ENCODE measurements at places on chromosomes 16 and 17.
A peak's percentile ranks its signal among the peaks of the same experiment; 100 is the strongest.

- no peak for DNase-seq
These were observed 25.4 kb downstream of the CDRT15 start for GRCh38 chr17:14211246-14211645.

DNA sequence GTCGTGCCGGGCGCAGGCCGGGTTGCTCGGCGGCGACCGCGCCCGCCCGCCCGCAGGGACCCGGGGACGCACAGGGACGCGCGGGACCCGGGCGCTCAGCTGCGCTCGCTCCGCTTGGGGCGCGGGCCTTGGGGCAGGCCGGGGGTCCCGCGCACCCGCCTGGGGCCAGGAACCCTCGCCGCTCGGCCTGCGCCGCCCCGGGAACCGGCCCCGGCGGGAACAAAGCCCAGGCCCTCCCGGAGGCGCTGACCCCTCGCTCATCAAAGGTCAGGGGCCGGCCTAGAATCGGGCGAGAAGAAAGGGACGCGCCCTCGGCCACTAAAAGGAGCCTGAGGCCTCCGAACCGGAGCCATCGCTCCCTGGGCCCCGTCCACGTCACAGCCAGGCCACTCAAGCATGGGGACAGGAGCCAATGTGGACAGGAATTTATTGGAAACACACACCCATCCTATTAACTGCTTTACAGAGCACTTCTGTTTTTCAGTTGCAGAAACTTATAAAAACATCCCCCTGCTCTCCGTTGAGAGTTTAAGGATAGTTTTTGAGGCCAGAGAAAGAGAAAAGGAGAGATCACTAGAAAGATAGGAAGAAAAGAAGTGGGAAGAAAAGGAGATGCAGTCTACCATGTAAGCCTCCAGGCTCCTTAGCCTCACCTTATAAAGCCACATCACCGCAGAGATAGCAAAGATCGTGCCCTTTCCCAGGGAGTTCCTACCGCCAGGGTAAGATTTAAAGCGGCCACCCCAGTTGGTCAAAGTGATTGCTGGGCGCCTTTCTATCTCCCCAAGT lies 558 bp upstream of the ZFHX3 start:
- no peak for DNase-seq

DNA sequence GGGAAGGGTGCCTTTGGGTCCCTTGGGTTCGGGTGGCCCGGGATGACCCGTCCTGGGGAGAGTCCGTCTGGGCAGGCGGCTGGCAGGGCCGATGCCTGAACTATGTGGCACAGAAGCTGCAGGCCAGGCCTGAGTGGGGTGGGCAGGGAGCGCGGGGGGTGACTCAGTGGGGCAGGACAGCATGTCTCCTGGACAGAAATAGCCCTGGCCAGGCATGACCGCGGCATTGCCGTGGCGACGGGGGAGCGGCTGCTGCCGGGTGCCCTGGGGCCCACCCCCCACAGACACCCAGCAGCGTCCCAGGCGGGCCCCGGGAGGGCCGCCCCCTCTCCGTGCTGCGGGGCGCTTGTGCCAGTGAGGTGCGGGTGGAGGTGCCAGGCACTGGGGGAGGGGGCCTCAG lies 1.8 kb upstream of the C1QTNF8 start:
- no peak for DNase-seq

DNA sequence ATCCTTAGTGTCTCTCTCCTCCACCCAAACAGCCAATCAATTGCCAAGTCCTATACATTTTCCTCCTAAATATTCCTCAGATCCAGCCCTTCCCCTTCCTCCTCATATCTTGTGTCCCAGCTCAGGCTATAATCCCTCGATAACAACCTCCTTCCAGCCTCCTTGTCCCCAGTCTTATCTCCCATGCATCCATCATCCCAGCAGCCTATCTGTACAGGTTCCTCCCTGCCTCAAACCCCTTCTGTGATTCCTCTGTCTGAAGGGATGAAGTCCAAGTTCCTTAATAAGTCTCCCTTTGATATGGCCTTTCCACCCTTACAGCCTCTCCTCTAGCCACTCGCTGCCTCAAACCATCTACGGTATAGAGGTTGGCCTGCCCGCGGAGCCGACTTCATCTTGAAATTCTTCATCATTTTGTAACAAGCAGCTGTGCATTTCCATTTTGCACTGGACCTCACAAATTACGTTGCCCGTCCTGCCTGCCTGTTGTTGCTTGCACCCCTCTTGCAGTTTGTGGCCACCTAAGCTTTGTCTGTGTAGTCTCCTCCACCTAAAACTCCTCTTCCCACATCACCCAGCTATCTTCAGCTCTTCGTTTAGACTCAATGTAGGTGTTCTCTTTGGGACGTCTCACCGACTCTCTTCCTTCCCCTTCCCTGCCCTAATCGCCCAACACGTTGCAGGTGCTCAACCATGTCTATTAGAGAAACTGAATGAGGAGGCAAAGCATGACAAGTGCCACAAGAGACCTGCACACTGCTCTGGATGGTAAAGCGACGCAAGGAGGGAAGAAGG lies 786 bp upstream of the CDK5RAP3 start:
- no peak for DNase-seq

DNA sequence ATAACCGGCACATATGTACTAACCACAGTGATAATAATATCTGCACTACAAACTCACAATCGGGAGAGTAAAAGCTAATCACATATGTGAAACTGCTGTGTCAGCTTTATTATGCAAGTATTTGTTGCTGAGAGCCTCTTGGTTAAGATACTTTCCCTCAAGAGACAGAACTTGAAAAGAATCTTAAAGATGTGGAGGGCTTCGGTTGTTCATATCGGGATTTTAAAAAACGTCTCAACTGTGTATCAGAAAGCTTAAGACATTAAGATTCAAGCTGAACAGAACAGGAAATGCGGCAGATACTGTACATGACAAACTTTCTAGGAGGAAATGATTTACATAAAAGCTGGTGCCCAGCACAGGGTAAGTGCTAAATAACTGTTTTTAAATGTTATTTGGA lies 27.5 kb upstream of the HLF start:
- DNase-seq: peak; percentile 17

- DNase-seq: no peak
These were observed 13.5 kb downstream of the SOX8 start for GRCh38 chr16:995087-995486.

GRCh38 chr17:67376415-67376736 lies 705 bp upstream of the PITPNC1 start:
- no peak for DNase-seq

DNA sequence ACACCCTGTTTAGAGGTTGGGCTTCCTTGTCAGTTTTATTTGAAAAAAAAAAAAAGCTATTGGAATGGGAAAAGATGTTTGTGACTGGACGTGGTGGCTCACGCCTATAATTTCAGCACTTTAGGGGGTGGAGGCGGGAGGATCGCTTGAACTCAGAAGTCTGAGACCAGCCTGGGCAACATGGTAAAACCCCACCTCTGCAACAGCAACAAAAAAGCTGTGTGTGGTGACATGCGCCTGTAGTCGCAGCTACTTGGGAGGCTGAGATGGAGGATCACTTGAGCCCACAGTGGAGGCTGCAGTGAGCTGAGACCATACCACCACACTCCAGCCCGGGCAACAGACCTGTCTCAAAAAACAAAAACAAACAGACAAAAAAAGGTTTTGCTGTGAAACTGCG lies 66.1 kb upstream of the SIAH1 start:
- DNase-seq: no peak

DNA sequence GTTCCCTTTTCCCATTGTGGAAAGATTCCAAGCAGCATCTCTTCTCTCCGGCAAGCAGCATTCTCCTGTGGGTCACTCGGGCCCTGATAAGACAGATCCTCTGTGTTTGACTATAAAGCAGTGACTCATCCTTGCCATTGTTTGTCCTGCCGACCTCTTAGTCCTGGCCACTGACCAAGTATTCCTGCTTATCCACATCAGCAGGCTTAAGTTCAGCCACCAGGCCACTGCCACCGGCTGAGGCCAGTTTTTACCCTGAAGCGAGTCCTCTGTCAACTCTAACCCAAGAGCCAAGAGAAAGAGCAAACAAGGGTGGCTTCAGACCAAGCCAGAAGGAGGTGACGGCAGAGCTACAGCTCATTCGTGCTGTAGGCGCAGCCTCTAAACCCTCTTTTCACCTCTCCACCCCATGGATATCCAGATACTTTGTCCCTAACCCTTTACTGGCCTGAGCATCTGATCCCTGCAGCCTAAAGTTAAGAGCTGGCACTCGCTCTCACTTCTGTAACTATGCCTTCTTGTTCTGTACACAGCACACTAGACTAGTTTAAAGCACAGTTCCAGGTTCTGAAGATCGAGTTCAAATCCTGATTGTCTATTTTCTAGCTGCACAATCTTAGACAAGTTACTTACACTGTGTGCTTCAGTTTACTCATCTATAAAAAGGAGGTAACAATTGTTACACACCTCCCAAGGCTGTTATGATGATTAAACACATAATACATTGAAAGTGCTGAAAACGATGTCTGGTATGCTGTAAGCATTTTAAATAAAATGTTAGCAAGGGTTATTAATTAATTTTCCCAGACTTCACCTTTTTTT lies 31.0 kb downstream of the SOX9 start:
- no peak for DNase-seq

DNA sequence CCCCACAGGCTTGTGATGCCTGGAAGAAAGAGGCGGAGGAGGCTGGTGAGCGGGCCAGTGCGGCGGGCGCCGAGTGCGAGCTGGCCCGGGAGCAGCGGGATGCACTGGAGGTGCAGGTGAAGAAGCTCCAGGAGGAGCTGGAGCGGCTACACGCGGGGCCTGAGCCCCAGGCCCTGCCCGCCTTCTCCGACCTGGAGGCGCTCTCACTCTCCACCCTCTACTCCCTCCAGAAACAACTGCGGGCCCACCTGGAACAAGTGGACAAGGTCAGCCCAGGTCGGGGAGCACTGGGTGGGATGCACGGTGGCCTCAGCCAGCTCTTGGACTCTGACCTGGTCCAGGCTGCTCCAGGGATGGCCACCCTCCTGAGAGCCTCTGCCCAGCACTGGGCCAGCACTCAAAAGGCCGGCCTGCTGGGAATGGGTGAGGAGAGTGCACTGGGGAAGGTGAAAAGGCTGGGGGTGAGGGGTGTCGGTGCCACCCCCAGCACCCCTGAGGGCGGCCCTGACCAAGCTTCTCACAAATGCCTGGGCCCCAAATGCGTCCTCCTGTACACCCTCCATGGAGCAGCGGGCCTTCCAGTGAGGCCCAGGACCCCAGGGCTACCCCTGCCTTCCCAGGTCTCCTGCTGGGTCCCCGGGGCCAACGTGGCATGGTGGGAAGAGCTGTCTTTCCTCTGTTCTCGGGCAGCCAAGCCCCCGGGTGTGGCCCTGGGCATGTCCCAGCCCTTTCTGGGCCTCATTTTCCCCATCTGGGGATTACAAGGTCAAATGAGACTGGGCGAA lies 20.8 kb downstream of the UNC13D start:
- no peak for DNase-seq

DNA sequence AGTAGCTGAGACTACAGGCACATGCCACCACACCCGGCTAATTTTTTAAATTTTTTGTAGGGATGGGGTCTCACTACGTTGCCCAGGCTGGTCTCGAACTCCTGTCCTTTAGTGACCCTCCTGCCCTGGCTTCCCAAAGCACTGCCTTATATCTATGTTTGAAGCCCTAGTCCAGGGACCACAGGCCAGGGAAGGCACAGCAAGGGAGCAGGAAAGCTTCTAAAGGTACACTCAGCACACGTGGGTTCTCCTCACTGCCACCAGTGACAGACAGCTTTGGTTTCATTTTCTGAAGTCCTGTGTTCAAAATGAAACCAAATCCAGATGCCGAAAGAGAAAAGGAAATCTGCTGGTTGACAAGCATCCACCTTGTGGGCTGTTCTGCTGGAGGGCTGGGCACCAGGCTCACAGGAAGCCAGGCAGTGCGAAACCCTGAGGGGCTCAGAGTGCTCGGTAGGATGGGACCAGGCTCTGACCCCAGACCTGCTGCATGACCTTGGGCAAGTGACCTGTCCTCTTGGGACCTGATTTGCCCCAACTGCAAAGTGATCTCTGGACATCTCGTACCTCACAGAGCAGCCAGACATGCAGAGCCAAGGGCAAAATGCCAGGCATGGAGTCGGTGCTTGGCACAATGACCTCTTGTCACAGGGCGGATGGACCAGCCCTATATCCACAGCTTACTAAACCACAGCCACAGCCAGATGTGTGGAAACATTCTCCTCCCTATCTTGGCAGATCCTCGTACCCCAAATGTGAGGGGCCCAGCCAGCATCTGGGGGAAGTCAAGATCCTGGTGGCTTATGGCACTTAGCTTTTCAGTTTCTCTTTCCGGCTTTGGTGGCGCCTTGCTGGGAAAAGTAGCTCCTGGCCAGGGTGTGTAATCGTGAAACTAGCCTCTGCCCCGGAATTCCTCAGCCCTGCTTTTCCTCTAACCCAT lies 2.8 kb upstream of the SOCS1 start:
- DNase-seq: peak; percentile 80

DNA sequence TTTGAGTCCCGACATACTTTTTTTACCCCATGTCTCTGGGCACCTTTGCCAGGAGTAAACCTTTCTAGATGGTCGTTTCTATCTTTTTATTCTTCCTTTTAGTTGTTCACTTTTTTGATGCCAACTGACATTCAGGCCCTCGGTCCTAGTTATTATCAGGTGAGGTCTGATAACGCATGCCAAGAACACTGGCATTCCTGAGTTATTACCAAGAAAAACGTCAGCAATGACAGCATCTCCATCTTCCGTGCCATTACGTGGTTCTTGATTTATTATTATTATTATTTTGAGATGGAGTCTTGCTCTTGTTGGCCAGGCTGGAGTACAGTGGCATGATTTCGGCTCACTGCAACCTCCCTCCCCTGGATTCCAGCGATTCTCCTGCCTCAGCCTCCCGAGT lies 21.4 kb downstream of the HASPIN start:
- no peak for DNase-seq

- no peak for DNase-seq
These were observed 189.3 kb downstream of the IRF8 start for GRCh38 chr16:86088287-86088686.

- DNase-seq: peak; percentile 71
These were observed at the start of gene UNC13D for GRCh38 chr17:75843577-75844529. UNC13D (minus strand) TSS chr17:75844404; CDS start chr17:75844337, 67 bp downstream.

- no peak for DNase-seq
These were observed 73.0 kb upstream of the COX10 start for GRCh38 chr17:13996276-13996675.

- DNase-seq: peak; percentile 70
These were observed 310.6 kb downstream of the SEC14L1 start for GRCh38 chr17:77451245-77451893.

DNA sequence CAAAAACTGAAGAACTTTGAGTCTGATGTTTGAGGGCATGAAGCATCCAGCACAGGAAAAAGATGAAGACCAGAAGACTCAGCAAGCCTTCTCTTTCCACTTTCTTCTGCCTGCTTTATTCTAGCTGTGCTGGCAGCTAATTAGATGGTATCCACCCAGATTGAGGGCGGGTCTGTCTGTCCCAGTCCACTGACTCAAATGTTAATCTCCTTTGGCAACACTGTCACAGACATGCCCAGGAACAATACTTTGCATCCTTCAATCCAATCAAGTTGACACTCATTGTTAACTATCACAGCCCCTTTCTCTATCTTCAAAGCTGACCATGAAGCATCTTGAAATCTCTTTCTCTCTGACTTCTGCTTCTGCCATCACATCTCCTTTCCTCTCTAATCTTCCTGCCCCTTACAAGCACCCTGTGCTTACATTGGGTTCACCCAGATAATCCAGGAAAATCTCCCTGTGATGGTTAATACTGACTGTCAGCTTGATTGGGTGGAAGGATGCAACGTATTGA lies 115.9 kb upstream of the CDH13 start:
- no peak for DNase-seq

Data from B cell (primary cell).